ENCODE measurements at places on chromosomes 1 and 21. TPM values are rescaled to one million over a fixed set of nuclear protein-coding genes. Genes with fewer than 3 reads are reported as not detected.

DNA sequence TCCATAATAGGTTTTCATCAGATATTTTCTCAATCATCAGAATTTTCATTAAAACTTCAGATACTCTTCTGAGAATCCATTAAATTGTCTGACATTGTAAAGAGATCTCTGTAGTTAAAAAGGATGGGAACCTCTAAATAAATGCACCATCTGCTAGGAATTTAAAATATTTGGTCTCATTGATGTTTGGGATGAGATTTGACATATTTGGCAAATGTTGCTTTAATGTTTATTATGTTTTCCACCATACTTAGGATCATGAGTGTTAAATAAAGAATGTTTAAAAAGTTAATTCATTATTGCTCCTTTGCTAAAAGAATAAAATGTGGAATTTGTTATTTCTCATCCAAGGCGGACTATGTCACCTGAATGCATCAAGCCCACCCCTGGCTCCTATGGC lies 85.5 kb upstream of the VANGL1 start:
- H3K27me3 ChIP-seq, result peaks cover 3% of the 10 kb centered on the region
- H3K27ac ChIP-seq, result no peak overlapping the region
- no peak for DNase-seq
- no peaks in the 10 kb centered on the region for H3K4me1 ChIP-seq
- H3K36me3 ChIP-seq, result no peaks in the 10 kb centered on the region

DNA sequence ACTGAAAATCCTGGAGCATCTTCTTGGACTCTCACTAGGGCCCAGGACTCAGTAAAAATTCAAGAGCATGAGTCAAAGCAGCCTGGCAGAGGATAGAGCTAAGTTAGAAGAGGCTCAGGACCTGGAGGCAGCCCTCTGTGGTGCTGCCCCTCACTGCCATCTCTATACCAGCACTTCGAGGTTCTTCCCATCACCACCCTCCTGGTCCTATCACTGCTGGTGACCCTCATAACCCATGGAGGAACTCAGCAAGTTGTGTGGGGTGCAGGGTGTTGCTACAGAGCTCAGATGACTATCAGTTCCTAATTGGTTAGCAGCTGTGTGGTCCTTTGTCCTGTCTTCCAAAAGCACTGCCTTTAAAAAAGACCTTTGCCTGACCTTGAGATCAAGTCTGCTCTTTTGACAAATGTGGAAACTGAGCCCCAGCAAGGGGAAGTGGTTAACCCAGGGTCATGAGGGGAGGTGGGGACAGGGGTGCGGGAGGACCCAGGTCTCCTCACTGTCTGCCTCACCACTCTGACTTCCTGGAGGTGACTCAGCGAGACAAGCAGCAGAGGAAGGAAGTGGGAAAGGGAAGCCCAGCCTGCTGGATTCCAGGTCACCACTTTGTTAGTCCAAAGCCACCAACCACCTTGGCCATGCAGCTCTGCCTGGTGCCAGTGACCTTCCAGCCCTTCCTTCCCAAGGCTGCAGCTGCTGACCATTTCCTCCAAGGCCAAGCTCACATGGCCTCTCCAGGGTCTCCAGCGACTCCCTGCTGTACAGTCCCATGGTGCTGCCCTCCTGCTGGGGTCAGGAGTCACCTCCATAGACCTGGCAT lies 199.4 kb upstream of the EDN2 start:
- H3K27me3 ChIP-seq, result no peaks in the 10 kb centered on the region
- H3K27ac ChIP-seq, result no peak overlapping the region
- no peaks in the 10 kb centered on the region for H3K36me3 ChIP-seq
- no peak for DNase-seq
- peaks cover 4% of the 10 kb centered on the region for H3K4me1 ChIP-seq

GRCh38 chr1:153509036-153509435 lies 26.8 kb downstream of the S100A6 start:
- H3K4me1 ChIP-seq, result no peaks in the 10 kb centered on the region
- H3K27ac ChIP-seq, result no peak overlapping the region
- DNase-seq, result no peak
- no peak overlapping the region for H3K4me3 ChIP-seq
- H3K36me3 ChIP-seq, result no peaks in the 10 kb centered on the region

GRCh38 chr1:24327891-24328290 lies 8.7 kb downstream of the GRHL3 start:
- H3K27me3 ChIP-seq, result no peaks in the 10 kb centered on the region
- H3K27ac ChIP-seq, result no peak overlapping the region
- H3K4me1 ChIP-seq, result no peaks in the 10 kb centered on the region
- H3K36me3 ChIP-seq, result no peaks in the 10 kb centered on the region

GRCh38 chr1:194367121-194367520 lies 1180.7 kb upstream of the B3GALT2 start:
- H3K4me1 ChIP-seq, result no peaks in the 10 kb centered on the region
- no peak for DNase-seq
- no peak overlapping the region for H3K4me3 ChIP-seq
- no peaks in the 10 kb centered on the region for H3K36me3 ChIP-seq
- H3K27ac ChIP-seq, result no peak overlapping the region

DNA sequence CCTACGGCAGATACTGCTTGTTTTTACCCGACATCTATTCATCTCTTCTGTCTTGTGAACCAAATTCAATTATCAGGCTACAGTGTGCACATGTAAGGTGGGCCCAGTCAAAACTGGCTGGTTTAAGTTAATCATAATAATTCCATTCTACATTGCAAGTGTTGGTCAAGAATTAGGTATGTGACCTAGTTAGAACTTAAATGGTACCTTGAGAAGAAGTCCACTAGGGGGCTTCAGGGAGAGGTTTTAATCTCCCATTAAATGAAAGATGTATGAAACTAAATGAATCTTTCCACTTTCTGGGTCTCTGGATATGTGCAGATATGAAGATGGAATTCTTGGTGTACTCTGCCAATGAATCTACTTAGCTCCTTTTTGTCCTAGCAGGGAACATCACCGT lies 187.1 kb downstream of the CDC42BPA start:
- H3K27me3 ChIP-seq, result no peaks in the 10 kb centered on the region
- no peaks in the 10 kb centered on the region for H3K4me1 ChIP-seq
- H3K36me3 ChIP-seq, result no peaks in the 10 kb centered on the region
- no peak for DNase-seq
- no peak overlapping the region for H3K4me3 ChIP-seq

SMG7 gene
- total RNA-seq, result 46.5 TPM

SYPL2 gene
- 1.4 TPM for total RNA-seq

DNA sequence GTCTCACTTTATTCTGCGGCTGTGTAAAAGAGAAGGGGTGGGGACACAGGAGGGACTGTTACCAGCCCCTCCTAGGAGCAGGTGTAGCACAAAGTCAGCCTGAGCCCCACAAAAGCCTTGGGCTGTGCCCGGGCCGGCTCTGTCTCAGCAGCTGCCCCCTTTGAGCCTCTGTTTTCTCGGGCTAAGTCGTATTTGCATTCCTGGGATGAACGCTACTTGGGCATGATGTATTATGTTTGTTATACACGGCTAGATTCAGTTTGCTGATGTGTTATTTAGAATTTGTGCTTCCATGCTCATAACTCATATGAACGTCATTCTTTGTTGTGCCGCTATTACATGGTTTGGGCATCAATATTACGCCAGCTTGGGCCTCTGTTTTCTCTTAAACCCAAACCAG lies 47.8 kb downstream of the KCNN3 start:
- no peaks in the 10 kb centered on the region for H3K27me3 ChIP-seq
- no peak overlapping the region for H3K27ac ChIP-seq
- H3K36me3 ChIP-seq, result no peaks in the 10 kb centered on the region
- H3K4me3 ChIP-seq, result no peak overlapping the region
- H3K4me1 ChIP-seq, result no peaks in the 10 kb centered on the region

INAVA gene
- total RNA-seq, result 1.0 TPM

GRCh38 chr1:59025898-59026426 lies 242.1 kb upstream of the JUN start:
- H3K27me3 ChIP-seq, result no peaks in the 10 kb centered on the region
- H3K4me1 ChIP-seq, result no peaks in the 10 kb centered on the region
- H3K27ac ChIP-seq, result no peak overlapping the region

CRYAA gene
- total RNA-seq, result not detected

- H3K36me3 ChIP-seq, result no peaks in the 10 kb centered on the region
- no peaks in the 10 kb centered on the region for H3K4me1 ChIP-seq
- no peaks in the 10 kb centered on the region for H3K27me3 ChIP-seq
- H3K4me3 ChIP-seq, result no peak overlapping the region
Observed at GRCh38 chr1:175689396-175689795, 54.0 kb downstream of the TNR start.

- peak overlapping the region; percentile 25 for H3K27ac ChIP-seq
- no peak for DNase-seq
- no peak overlapping the region for H3K4me3 ChIP-seq
- H3K27me3 ChIP-seq, result no peaks in the 10 kb centered on the region
- H3K4me1 ChIP-seq, result no peaks in the 10 kb centered on the region
Observed at GRCh38 chr1:33288976-33289857, 31.7 kb downstream of the A3GALT2 start.

SEMA4A gene
- total RNA-seq, result 21.5 TPM

GRCh38 chr1:33460144-33460543 lies 12.3 kb upstream of the ZSCAN20 start:
- H3K27ac ChIP-seq, result no peak overlapping the region
- H3K27me3 ChIP-seq, result no peaks in the 10 kb centered on the region
- no peak for DNase-seq

- DNase-seq, result no peak
- H3K36me3 ChIP-seq, result no peaks in the 10 kb centered on the region
- H3K4me3 ChIP-seq, result peak overlapping the region; percentile 69
Observed at GRCh38 chr1:44786138-44786840, 1.7 kb downstream of the BEST4 start.

DNA sequence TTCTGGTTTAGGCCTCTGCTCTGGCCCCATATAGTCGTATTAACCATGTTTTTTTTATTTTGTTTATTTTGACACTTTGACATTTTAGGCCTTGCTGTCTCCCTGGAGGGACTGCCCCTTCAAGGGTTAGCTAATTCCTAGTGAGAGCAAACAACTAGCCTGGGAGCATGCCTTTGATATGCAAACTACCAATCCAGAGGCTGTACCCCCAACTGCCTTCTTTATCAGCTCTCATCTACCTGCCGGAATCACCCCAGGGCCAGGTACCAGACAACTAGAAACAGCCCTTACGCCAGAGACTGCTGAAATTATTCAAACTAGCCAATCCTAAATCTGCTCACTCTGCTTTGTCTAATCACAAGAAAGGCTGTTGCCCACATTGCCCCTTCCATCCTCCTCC lies 13.0 kb upstream of the ST6GALNAC5 start:
- H3K4me1 ChIP-seq, result no peaks in the 10 kb centered on the region
- no peaks in the 10 kb centered on the region for H3K36me3 ChIP-seq
- no peaks in the 10 kb centered on the region for H3K27me3 ChIP-seq
- no peak overlapping the region for H3K27ac ChIP-seq

DNA sequence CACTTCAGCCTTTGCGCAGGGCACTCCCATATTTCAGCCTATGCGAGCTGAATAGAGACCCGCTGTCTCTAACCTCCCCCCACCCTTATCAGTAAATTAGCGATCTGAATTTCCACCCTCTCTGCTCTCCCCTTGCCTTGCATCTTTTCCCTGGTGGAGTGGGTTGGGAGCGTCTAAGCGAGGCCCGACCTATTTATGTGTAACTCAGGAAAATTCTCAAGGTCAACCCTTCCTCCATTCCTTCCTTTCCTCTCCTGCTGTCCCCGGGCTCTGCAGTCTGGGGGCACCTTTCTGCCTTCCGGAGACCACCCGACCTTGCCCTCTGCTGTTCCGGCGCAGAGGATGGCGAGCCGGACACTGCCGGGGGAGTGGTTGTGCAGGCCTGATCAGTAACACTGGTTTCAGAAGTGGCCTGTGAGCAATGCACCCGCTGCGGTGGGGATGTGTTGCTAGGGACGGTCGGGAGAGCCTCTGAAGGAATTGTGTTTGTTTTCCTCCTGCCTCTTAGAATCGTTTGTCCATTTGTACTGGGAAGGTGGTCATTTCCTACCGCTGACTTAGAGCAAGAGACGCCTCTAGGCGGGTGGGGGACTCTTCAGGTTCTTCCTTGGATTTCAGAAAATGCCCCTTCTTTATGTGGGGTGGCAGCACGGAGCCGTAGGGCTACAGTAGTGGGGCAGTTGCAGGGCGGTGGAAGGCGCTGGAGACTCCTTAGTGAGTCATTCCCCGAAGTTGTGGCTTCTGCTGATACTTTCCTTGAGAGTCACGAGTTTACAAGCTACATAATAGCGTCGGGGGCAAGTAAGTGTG lies 513 bp downstream of the MGST3 start:
- DNase-seq, result peak; percentile 37
- H3K27ac ChIP-seq, result peak overlapping the region; percentile 92
- H3K27me3 ChIP-seq, result no peaks in the 10 kb centered on the region
- H3K4me3 ChIP-seq, result peak overlapping the region; percentile 79

ITGB2 gene
- total RNA-seq, result 242 TPM

DNA sequence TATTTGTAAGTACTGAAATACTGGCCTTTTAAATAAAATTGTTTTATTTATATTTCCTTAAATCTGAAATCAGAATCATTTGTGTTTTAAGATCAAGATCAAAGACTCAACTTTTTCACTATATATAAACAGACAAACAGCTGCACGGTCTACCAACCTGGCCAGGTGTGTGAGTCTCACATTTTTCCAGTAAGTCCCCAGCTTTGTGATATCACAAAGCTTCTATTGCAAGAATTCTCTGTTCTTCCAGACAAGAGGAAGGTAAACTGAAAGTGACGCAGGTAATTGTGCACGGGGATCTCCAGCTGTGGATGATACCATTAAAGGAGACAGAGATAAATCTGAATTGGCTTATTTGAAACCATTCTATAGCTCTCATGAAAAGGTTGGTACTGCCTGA lies 41.2 kb upstream of the CYP2J2 start:
- no peak overlapping the region for H3K4me3 ChIP-seq
- no peaks in the 10 kb centered on the region for H3K4me1 ChIP-seq
- no peak overlapping the region for H3K27ac ChIP-seq
- DNase-seq, result no peak
- H3K36me3 ChIP-seq, result no peaks in the 10 kb centered on the region

- H3K27ac ChIP-seq, result peak overlapping the region; percentile 20
- no peak for DNase-seq
- no peaks in the 10 kb centered on the region for H3K36me3 ChIP-seq
- H3K4me1 ChIP-seq, result peaks cover 5% of the 10 kb centered on the region
- no peaks in the 10 kb centered on the region for H3K27me3 ChIP-seq
- peak overlapping the region; percentile 100 for H3K4me3 ChIP-seq
Observed at GRCh38 chr1:19483261-19483660, 2.1 kb downstream of the CAPZB start.

FCER1G gene
- total RNA-seq, result 153 TPM

UQCRHL gene
- 1.2 TPM for total RNA-seq

Data from breast epithelium (tissue), 4 donors.